ENCODE measurements at places on chromosomes 6 and 20.
A peak's percentile ranks its signal among the peaks of the same experiment; 100 is the strongest.

GRCh38 chr6:48564036-48564820, 453.2 kb upstream of the PTCHD4 start:
- no peak for DNase-seq

- peak; percentile 83 for DNase-seq
Measured at GRCh38 chr6:108133594-108134179, 32.1 kb upstream of the NR2E1 start.

DNA sequence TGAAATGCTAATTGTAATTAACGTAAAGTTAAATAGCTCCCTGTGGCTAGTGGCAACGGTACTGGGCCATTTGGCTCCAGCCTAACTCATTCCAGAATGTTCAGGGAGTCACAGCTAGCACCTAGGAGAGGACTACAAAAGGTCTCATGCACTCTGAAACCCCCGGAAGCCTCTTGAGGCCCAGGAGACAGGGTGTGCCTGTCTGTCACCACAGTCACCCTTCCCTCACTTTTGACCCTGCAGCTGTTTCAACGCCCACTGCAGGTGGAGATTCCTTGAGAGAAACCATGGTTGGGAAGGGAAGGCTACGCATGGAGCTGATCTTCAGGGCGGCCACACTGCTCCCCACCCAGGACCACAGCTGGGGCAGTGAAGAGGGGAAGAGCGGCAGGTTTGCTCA, 58.6 kb downstream of the SULF2 start:
- no peak for DNase-seq

- DNase-seq = no peak
Measured at GRCh38 chr6:21952367-21952766, 344.5 kb downstream of the PRL start.

GRCh38 chr6:27553123-27553904, 80.4 kb upstream of the ZNF184 start:
- DNase-seq = peak; percentile 29

GRCh38 chr6:99613705-99614429, 7.2 kb downstream of the PRDM13 start:
- DNase-seq = no peak

- DNase-seq = no peak
Measured at GRCh38 chr20:53981752-53982437, 88.5 kb downstream of the BCAS1 start.

DNA sequence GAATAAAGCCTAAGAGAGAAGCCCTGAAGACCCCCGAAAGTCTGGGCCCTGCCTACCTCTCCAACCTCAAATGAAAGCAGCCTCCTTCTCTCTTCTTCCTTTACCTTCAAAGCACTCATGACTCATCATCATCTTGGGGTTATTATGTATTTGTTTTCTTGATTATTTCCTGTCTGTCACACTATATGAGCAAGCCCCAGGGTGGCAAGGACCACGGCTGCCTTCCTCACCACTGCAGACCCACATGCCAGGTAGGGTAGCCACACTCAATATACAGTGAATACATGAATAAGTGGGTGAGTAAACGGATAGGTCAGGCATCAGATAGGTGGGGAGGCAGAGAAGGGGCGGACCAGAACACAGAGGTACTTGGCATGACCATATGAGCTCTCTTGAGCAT, 8.8 kb downstream of the WFDC3 start:
- no peak for DNase-seq

DNA sequence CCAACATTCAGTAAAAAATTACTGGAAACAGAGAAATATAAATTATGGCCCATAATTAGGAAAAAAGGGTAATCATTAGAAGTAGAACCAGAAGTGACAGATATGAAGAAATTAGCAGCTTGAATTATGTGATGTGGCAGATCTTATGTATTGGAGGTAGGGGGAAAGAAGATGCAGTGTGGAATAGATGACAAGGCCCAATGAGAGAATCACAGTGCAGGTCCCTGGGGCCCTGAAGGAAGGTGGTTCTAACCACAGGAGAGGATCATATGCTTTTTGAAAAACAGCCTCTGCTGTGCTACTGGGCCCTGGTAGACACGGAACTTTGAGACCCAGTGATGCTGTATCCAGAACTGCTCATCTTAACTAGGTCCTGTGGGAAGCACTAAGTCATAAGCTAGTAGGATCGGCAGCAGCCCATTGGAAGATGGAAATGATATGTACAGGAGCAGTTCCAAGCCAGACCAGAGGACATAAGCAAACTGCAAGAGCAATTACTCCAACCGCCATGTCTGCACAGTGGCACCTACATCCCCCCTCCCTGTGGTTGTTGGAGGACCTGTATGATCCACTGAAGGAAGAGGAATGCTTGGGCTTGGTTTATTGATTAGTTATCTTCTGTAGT, 14.2 kb downstream of the HEBP2 start:
- DNase-seq = no peak

GRCh38 chr6:20182926-20183521, 29.2 kb downstream of the MBOAT1 start:
- peak; percentile 15 for DNase-seq

GRCh38 chr6:85864453-85865401, 222.0 kb upstream of the SYNCRIP start:
- DNase-seq = peak; percentile 41

- DNase-seq = no peak
Measured at GRCh38 chr6:111865049-111865585, 8.1 kb downstream of the FYN start.

- no peak for DNase-seq
Measured at GRCh38 chr6:120700001-120700400, 634.3 kb downstream of the TBC1D32 start.

DNA sequence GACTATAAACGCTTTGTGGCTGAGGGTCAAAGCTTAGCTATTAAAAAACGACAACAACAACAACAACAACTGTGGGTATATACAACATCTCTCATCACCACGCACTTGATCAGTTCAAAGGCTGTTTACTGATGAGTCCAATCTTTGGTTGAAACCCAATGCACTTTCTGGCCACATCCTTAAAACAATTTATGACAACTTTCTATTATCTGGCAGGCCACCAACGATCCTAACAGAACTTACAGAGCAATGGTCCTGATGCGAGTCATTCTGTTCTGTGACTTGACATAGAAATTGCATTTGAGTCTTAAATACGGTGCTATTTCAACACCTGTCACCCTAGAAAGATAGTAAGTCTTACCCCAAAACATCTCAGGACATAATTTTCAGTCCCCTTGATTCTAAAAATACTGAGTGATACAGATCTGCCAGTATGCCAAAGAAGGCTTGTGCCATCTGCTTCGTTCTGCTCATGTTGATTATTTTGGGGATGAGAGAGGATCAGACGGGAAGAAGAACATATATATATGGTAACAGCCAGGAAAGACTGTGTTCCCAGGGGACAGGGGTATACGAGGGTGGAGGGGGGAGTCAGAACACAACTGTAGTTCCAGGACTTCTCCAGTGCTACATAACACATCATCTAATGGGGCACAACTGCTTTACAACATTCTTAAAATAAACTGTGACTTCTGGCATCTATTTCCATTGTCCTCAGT, 55.8 kb downstream of the PLAGL1 start:
- DNase-seq = no peak

DNA sequence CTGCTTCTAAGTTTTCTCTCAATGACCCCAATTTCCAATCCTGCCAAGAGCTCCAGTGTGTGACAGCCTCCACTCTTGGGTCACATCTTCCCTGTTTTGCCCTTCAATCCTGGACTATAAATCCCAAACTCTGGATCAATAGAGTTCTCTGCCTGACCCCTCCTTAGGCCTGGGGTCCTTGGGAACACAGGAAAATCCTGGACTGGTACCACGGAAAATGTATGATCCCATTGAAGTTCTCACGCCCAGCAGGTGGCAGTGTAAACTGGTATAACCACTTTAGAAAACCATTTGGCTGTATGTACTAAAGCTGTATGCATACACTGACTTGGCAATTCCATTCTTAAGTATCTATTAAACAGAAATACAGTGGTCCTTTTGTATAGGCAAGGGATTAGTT, 98.0 kb downstream of the SNAP25 start:
- no peak for DNase-seq

- DNase-seq = peak; percentile 88
Measured at GRCh38 chr6:158518191-158519127, 41.4 kb upstream of the TMEM181 start.
